ENCODE measurements at places on chromosomes 3 and 15. TPM values are rescaled to one million over a fixed set of nuclear protein-coding genes. Genes with fewer than 3 reads are reported as not detected.
A peak's percentile ranks its signal among the peaks of the same experiment; 100 is the strongest.

ALPK3 gene
- 20.2 TPM for total RNA-seq

GJD2 gene
- total RNA-seq = not detected

ALDH1A2 gene
- 113 TPM for total RNA-seq

MKRN3 gene
- total RNA-seq = not detected

ALDH1L1 gene
- total RNA-seq = 60.0 TPM

DNA sequence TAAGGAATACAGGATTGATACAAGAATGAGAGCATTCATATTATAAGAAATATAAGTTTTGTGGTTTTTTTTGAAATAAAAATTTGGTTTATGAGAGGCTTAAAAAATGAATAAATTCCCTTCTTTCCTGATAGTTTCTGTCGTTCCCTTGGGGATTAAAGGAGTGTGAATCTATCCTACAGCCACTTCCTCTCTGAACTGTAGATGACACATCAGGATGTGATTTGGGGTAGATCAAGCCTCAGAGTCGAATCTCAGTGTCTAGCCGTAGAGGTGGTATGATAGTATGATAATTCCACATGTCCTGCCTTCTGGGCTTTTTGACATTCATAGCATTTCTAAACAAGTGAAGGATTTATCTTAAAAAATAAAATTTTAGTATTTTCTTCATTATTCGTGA is 343.1 kb downstream of the LPP start:
- DNase-seq = no peak

- DNase-seq = no peak
Observed at GRCh38 chr3:34106879-34107278, 308.4 kb downstream of the PDCD6IP start.

MON1A gene
- 7.4 TPM for total RNA-seq

SRGAP3 gene
- 24.3 TPM for total RNA-seq

ACSBG1 gene
- total RNA-seq = 0.13 TPM

DNA sequence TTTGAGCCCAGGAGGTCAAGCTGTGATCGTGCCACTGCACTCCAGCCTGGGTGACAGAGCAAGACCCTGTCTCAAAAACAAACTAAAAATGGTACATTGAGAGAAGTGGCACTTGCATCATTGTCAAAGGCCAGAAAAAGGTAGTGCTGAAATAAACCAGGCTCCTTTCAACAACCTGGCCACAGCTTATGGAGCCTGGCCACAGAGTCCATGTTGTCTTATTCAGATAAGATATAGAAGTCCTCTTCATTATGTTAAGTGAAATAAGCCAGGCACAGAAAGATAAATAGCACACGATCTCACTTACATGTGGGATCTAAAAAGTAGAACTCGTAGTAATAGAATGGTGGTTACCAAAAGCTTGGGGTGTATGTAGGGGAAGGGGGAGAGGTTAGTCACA is 34.8 kb downstream of the EMC4 start:
- no peak for DNase-seq

DNA sequence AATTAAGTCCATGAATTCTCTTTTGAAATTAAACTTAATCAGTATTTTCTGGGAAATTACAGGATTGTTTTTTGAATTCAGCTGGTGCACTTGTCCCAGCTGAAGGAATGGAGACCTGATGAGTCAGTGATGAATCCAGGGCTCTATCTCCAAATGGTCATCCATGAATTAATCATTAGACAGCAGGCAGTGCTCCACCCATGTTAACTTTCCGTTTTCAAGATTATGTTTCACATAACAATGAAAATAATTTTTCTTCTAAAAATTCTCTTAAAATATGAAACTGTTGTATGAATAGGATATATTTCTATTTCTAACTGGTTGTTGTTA is 13.9 kb upstream of the PAQR9 start:
- no peak for DNase-seq

DNA sequence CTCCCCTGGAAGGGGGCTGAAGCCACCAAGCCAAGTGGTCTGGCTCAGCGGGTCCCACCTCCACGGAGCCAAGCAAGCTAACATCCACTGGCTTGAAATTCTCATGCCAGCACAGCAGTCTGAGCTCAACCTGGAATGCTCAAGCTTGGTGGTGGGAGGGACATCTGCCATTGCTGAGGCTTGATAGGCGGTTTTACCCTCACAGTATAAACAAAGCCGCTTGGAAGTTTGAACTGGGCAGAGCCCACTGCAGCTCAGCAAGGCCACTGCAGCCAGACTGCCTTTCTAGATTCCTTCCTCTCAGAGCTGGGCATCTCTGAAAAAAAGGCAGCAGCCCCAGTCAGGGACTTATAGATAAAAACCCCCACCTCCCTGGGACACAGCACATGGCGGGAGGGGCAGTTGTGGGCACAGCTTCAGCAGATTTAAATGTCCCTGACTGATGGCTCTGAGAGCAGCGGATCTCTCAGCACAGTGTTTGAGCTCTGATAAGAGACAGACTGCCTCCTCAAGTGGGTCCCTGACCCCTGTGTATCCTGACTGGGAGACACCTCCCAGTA is 23.2 kb upstream of the IGSF10 start:
- no peak for DNase-seq

DNA sequence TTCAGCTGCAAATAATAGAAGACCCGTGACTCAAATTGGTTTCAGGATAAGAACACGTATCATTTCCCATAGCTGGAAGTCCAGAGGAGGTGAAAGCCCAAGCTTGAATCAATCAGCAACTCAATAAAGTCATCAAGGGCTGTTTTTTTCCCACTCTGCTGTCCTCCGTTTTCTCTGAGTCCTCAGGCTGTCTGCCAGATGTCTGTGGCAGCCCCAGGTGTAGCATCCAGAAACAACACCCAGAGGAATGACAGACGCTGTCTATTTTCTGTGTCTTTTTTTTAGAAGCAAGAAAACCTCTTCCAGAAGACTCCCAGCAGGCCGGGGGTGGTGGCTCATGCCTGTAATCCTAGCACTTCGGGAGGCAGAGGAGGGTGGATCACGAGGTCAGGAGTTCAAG is 204.4 kb downstream of the FAM43A start:
- no peak for DNase-seq

GOLGA8K gene
- total RNA-seq = 1.6 TPM

DNA sequence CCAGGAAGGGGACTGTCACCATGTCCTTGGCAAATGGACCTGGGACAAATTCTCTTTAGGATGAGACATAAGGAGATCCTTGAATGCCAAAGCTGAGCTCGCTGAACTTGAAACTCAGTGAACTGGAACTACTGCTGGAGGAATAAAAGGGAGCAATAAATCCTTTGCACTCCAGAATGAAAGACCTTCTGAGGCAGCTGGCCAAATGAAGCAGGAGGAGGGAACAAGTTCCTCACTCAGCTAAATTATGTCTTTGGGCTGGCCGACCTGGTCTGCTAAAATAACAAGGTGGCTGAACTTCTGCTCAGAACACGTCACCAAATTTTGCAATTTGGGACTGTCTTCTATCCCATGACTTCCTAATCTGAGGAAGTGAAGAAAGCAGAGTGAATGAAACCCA is 314.7 kb downstream of the LPP start:
- peak; percentile 48 for DNase-seq

DNA sequence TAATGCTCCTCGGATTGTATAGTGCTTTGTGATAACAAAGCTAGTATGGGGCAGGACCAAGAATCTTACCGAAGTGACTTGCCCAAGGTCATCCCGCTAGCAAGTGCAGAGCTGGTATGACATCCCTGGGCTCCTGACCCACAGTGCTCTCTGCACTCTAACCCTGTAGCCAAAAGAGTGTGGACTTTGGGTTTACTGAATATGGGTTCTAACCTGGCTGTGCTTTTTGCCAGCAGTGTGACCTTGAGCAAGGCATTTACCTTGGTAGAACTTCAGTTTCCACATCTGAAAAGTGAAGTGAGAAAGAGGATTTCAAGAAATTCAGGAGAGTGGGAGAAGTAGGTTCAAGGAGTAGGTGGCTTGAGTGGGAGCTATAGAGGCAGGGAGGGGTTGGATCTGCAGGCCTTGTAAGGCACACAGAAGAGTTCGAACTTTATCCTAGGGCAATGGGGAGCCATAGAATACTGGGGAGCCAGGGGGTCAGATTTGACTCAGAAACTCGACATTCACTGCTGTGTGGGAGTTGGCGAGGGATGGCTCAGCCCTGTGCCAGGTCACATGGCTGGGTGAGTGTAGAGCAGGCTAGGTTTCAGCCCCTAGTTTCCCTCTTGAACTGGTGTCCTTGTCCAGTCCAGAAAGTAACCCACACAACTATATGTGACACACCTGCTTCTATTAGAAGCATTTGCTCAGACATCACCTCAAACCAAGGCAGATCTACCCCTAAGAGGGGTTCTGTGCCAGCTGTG is 91.9 kb downstream of the RPLP1 start:
- no peak for DNase-seq

GRCh38 chr3:174462916-174463315 is 396.2 kb upstream of the NAALADL2 start:
- no peak for DNase-seq

IL17RB gene
- 27.7 TPM for total RNA-seq

SYNM gene
- total RNA-seq = 23.2 TPM

- no peak for DNase-seq
Observed at GRCh38 chr15:39720621-39721611, 61.7 kb downstream of the FSIP1 start.

ANKRD63 gene
- not detected for total RNA-seq

- no peak for DNase-seq
Observed at GRCh38 chr15:74376226-74376625, 8.8 kb upstream of the CYP11A1 start.

- peak; percentile 22 for DNase-seq
Observed at GRCh38 chr3:100635273-100635701, 25.9 kb downstream of the ADGRG7 start.

DNA sequence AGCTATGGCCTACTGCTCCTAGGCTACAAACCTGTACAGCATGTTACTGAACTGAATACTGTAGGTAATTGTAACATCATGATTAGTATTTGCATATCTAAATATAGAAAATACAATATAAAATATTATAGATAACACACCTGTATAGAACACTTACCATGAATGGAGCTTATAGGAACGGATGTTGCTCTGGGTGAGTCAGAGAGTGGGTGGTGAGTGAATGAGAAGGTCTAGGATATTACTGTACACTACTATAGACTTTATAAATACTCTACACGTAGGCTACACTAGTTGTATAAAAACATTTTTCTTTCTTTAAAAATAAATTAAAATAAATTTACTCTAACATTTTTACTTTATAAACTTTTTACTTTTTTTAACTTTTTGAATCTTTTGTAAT is 224.0 kb upstream of the CBLB start:
- no peak for DNase-seq

DNA sequence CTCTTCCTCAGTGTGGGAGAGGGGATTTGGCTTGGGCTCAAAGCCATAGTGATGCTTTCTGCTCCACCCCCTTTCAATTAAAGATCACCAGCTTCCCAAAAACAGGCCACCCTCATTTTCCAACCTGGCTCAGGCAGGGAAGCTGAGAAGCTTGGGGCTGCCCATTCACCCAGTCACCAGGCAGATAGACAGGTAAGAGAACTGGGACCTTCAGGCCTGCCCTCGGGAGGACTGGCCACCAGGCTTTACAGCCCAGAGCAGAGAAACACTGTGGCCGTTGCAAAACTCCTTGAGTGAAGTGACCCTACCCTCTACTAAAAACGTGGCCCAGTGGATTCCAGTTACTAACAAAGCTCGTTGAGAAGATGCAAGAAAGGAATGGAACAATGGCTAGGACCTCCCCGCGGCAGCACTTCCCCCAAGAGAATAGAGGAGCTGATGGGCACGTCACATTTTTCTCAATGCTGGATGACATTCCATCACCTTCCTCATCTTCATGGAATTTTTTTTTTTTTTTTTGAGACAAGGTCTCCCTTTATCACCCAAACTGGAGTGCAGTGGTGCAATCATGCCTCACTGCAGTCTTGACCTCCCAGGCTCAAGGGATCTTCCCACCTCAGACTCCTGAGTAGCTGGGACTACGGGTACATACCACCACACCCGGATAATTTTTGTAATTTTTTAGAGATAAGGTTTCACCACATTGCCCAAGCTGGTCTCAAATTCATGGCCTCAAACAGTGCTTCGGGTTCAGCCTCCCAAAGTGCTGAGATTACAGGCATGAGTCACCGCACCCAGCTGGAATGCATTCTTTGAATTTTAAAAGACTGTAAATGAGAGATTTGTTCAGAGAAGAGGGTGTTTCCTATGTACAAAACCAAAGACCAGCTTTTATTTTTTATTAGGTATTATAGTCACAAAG is 37.9 kb downstream of the LIPC start:
- DNase-seq = no peak

CLEC3B gene
- 45.3 TPM for total RNA-seq

- DNase-seq = no peak
Observed at GRCh38 chr3:123750659-123751420, 133.3 kb downstream of the MYLK start.

- no peak for DNase-seq
Observed at GRCh38 chr15:64412216-64412615, 24.6 kb downstream of the TRIP4 start.
